CD4-positive, alpha-beta T cell (primary cell): ENCODE measurements at places on chromosomes 1 and 21. TPM values are rescaled to one million over a fixed set of nuclear protein-coding genes. Genes with fewer than 3 reads are reported as not detected.

GRCh38 chr1:2874607-2875480, 73.4 kb upstream of the TTC34 start:
- DNase-seq: no peak

- no peak for DNase-seq
Observed at GRCh38 chr1:117577191-117577885, 28.5 kb upstream of the TENT5C start.

GRCh38 chr1:89172468-89173143, 3.2 kb downstream of the GBP7 start:
- no peak for DNase-seq

- peak; percentile 27 for DNase-seq
Observed at GRCh38 chr1:184753608-184754475, 816 bp downstream of the EDEM3 start.

DNA sequence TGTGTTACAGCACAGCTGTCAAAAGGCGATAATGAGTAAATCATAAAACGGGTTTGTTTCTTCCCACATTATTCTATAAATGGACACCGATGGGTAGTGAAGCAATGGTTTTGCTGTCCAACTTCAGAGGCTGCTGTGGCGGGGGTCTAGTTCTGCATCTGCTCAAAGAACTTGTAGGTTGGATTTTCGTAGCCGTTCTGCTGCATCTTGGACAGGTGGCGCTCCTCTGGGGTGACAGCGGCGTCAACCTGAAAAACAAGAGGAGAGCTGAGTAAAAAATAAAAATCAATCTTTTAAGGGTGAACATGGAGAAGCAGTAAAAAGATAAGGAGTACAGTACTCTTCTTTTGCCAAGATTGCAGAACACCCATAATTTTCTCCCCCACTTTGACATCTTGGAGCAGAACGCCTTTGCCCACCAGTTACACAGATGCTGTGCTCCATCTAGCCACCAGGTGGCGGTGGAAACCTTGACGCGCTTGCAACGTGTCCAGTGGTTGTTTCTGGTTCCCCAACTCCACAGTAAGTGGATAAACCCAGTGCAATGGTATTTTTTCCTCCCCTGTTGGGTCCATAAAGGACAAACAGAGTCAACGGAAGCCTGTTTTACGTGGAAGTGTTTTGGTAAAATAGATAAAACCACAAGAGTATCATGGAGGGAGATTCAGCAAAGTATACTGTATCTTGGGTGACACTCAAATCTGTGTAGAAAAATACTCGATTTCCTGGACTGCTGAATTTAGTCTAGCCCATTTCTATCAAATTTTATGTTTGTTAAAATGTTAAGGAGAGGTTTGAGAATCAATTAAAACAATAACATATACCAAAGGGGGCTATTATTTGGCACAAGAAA, 147.0 kb downstream of the GABPA start:
- peak; percentile 48 for DNase-seq

- DNase-seq: no peak
Observed at GRCh38 chr1:226697151-226697928, 41.7 kb downstream of the ITPKB start.

DNA sequence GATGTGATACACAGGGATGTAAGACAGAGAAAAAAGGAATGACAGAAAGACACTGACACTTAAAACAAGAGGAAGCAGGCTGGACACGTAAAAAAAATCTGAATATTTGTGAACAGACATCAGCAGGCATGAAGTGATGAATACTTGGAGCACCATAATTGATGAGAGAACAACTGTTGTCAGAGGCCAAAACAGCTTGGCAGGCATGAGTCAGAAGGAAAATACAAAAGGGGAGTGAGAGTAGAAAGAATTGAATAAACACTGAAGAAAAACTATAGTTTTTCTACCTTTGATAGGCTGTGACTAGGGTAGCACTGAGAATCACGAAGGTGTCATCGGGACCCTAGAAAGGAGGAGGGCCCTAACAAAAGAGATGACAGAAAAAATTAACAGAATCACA, 21.6 kb upstream of the GUCA2A start:
- no peak for DNase-seq

DNA sequence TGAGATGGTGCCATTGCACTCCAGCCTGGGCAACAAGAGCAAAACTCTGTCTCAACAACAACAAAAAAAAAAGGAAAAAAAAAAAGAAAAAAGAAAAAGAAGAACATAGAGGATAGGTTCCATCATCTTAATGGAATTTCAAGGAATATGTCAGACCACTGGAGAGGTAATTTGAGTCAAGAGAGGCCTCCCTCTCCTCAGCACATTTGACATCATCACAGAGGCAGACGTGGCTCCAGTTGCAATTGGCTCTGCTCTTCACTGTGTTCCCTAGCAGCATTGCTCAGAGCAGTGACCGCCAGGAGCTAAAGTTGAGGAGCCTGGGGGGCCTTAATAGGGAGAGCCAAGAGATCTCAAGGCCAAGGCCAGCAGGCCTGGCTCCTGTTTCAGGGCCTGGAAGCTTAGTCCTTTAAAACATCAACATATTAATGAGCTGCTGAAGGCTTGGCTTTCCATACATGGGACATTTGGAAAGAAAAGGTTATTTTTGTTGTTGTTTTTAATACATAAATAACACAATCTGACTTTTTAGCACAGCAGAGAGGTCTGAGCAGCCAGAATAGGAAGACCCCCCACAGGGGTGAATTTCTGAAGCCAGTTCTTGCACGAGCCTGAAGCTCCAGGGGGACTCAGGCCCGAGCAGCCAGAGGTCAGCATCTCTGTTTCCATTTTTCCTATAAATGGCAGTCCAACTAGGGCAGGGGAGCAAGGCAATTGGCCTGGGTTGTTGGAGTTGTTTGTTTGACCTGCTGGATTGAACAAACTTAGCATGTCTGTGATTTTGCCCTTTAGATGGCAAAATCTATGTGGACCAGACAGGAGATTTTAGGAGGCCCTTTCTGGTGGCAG, 118.3 kb upstream of the FGGY start:
- no peak for DNase-seq

DNA sequence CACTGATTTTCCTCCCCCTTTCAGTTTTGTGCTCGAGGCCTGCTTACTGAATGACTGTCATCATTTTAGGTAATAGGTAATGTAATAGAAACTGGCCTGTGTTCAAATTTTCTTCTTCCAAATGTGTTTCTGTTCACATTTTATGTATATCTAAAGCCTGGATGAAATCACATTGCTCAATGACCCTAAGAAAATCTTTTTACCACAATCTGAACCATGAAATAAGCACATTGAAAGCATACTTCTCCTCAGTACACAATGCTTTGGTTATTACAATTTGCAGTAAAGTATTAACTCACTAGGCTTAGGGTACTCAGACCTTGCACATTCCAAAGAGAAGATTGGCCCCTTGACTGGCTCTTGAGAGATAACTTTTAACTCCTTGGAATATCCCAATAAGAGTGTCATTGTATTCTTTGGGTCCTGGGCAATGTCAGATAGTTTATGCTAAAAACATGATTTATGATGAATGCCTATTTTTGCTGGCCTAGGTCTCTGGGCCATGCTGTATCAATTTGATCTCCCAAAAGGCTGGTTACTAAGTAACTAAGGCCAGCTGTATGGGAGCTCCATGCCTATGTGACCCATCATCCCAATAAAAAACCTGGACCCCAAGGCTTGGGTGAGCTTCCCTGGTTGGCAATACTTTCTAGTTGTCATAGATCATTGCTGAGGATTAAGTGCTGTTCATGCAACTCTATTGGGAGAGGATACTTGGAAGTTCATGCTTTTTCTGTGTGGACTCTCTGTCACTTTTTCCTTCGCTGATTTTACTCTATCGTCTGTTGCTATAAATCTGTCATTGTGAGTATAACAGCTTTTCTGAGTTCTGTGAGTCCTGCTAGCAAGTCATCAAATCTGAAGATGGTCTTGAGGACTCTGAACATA, 293.9 kb downstream of the GRIK1 start:
- DNase-seq: no peak

DNA sequence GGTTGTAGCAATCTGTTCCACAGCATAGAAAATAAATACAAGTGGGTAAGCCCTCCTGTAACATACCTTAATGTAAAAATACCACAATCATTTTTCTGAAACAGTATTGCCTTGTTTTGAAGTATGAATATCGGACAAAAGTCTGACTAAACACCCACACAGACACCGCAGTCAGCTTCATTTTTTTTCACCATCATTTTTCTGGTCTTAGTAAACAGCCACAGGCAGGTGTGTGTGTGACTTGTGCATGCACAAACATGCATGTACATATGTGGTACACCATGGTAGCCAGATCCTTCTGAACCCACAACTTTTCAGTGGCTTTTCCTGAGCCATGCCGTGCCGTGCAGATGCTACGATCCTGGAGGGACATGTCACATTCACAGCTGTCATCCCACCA, 261.7 kb downstream of the PCP4 start:
- no peak for DNase-seq

DNA sequence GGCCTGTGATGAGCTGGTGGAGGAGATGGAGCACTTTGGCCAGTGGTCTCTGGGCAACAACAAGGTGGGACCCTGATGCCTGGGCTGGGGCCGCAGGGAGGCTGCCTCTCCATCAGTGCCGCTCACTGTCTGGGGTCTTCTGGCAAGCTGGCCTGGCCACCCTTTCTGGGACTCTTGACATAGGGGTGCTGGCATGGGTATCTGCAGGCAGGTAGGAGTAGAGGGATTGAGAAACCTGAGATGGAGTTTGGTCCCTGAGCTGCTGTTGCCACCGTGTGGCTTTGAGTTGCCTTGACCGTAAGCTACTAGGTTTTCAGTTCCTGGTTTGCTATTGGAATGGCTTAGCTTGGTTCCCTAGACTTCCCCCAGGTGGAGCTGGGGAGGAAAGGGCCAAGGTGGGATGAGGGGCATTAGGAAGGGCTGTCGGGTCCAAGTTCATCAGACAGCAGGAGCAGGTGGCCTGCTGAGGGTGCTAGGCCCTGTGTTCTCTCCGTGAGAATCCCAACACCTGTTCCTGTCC, 13.2 kb upstream of the MFN2 start:
- DNase-seq: peak; percentile 48

DNA sequence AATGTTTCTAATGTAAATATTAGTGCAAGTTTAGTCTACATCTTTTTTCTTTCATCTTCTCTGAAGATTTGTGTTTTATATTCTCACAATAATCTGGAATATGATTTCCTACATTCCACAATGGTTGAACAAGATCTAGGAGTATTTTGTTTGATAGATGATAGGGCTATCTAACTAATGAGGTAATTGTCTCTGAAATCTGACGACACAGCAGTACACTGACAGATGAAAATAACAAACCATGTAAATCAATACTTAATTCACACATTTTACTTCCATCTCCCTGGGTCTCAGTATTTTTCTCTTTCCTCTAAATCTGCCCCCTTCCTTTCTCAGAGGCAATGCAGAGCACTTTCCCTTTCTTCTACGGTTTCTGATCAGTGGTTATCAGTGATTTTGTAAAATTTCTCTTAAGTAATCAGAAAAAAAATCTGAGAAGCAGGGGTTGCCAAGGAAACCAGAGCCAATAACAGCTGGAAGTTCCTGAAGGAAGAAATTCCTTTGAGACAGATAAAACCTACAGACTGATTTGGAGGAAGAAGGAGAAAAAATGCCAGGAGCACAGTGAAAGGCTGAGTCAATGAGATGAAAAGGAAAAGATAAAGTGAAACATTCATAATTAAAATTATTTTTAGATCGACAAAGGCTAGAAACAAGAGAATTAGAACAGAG, 7.3 kb upstream of the ANKRD13C start:
- DNase-seq: no peak

DNA sequence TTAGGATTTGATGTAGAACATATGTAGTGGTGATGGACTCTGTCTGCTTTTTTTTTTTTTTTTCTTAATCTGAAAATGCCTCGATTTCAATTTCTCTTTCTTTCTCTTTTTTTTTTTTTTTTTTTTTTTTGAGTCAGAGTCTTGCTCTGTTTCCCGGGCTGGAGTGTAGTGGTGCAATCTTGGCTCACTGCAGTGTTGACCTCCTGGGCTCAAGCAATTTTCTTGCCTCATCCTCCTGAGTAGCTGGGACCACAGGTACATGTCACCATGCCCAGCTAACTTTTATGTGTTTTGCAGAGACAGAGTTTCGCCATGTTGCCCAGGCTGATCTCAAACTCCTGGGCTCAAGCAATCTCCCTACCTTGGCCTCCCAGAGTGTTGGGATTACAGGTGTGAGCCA, 17.4 kb downstream of the MAST2 start:
- DNase-seq: no peak

DNA sequence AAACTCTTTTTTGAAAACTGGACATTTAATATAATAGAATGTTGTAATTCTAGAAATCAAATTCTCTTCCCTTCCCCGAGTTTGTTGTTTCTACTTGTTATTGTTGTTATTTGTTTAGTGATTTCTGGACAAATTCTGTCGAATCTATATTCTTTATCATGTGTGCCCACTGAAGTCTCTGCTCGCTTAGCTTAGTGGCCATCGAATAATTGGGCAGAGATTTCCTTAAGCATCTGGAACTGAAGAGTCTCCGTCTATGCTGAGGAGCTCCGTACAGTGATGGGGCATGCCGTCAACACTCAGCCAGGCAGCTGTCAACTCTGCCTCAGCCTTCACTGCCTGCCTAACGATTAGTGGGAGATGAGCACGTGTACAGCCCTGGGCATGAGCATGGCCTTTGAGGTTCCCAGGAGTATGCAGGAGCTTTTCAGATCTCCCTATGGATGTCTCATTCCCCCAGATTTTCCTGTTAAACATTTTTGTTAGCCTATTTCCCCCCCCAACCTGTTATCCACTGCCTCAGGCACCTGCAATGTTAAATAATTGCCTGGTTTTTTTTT, 66.8 kb downstream of the SLX9 start:
- DNase-seq: no peak

GRCh38 chr1:184806296-184806721, 51.7 kb upstream of the EDEM3 start:
- DNase-seq: peak; percentile 15

DNA sequence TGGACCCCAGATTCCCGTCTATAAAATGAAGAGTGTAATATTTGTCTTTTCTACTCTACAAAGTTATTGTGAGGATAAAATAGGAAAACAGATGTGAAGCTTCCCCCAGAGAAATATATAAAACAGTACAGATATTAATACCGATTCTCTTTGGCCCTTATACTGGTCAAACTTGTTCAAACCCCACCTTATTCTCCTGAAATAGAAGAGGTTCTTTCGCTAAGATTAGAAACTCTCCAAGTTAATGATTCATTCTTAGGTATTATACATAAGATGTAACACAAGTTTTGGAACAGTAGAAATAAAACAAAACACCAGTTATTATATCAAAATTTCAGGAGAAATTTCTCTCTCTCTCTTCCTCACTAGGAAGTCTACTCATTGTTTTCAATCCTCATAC, 852.4 kb upstream of the ADAMTS5 start:
- no peak for DNase-seq

DNA sequence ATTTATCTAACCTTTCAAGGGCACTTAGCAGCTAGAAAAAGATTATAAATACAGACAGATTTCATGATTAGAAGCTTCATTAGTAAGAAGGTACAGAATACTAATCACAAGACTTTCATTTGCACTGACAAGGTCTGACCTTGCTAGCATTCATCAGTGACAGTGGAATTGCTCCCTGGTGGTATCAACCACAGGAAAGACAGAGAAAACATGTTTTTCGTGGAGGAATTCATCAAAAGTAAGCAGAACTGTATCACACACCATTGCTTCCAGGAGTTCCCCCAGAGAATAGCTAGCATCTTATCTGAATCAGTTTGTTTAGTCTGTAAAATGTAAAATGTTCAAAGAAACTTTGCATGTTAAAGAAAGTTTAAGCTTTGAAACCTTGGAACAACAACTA, 20.6 kb upstream of the CRB1 start:
- DNase-seq: no peak

GRCh38 chr1:51044199-51044598, 57.8 kb upstream of the C1orf185 start:
- no peak for DNase-seq

Gene MAN1C1
- 44.4 TPM for total RNA-seq

Gene TRIM17
- 0.73 TPM for total RNA-seq

Gene RLF
- total RNA-seq: 42.7 TPM

Gene MYCL
- 0.50 TPM for total RNA-seq

Gene CEP170
- total RNA-seq: 34.7 TPM

Gene ZNF124
- total RNA-seq: 20.0 TPM
